ENCODE measurements at places on chromosomes 5 and 9. TPM values are rescaled to one million over a fixed set of nuclear protein-coding genes. Genes with fewer than 3 reads are reported as not detected.

The SKP1 gene
- total RNA-seq: 287 TPM

The AFAP1L1 gene
- total RNA-seq: 14.5 TPM

The INSL6 gene
- total RNA-seq: not detected

The C9orf40 gene
- 7.3 TPM for total RNA-seq

The PTGS1 gene
- total RNA-seq: 4.2 TPM

The TMEM252 gene
- not detected for total RNA-seq

The PJA2 gene
- total RNA-seq: 37.5 TPM

The HSPB3 gene
- total RNA-seq: not detected

The ARAP3 gene
- 11.6 TPM for total RNA-seq

The ACER2 gene
- total RNA-seq: 6.2 TPM

The PCDHB12 gene
- 0.05 TPM for total RNA-seq

The TICAM2 gene
- total RNA-seq: 0.56 TPM

The SPRY4 gene
- total RNA-seq: 12.7 TPM

The CTXN3 gene
- total RNA-seq: not detected

The TPPP gene
- 1.7 TPM for total RNA-seq

The DOK3 gene
- 1.9 TPM for total RNA-seq

The IL13 gene
- total RNA-seq: not detected

The PCDHGA9 gene
- total RNA-seq: 1.8 TPM

The GNE gene
- total RNA-seq: 16.2 TPM

The AQP7 gene
- not detected for total RNA-seq

The CCL27 gene
- not detected for total RNA-seq

The TRPM6 gene
- total RNA-seq: 0.14 TPM

The RLN1 gene
- not detected for total RNA-seq

The PCDHGB7 gene
- total RNA-seq: 4.1 TPM

The PCDHGB5 gene
- 6.1 TPM for total RNA-seq

The XRCC4 gene
- total RNA-seq: 10.7 TPM

The CDC20B gene
- total RNA-seq: not detected

The CSF2 gene
- not detected for total RNA-seq

The PCDHB7 gene
- not detected for total RNA-seq

The NXNL2 gene
- 0.23 TPM for total RNA-seq

The FAM78A gene
- 0.37 TPM for total RNA-seq

The GDF9 gene
- total RNA-seq: 0.14 TPM

The SAXO1 gene
- not detected for total RNA-seq

The PCDHB2 gene
- not detected for total RNA-seq

The IFNB1 gene
- not detected for total RNA-seq

The C7 gene
- total RNA-seq: not detected

The GHR gene
- 0.42 TPM for total RNA-seq

The PCDHA2 gene
- not detected for total RNA-seq

The TOR4A gene
- 44.0 TPM for total RNA-seq

The F2RL1 gene
- total RNA-seq: 23.4 TPM

The LCN1 gene
- not detected for total RNA-seq

The INSYN2B gene
- 1.9 TPM for total RNA-seq

The PCDHGA2 gene
- 0.42 TPM for total RNA-seq

The ENTREP1 gene
- total RNA-seq: 2.5 TPM

The LCN6 gene
- not detected for total RNA-seq

The EPB41L4A gene
- total RNA-seq: 4.7 TPM

The PCDHB8 gene
- total RNA-seq: not detected

The ACTBL2 gene
- 0.35 TPM for total RNA-seq

The TMEM171 gene
- 0.92 TPM for total RNA-seq

The NR4A3 gene
- 0.21 TPM for total RNA-seq

The UGT3A1 gene
- total RNA-seq: not detected

The ENC1 gene
- 27.2 TPM for total RNA-seq

The SOX30 gene
- total RNA-seq: not detected

The GPBP1 gene
- total RNA-seq: 29.5 TPM

The BAAT gene
- total RNA-seq: 0.05 TPM

The SPATA31C1 gene
- total RNA-seq: not detected

The ZNF300 gene
- 4.0 TPM for total RNA-seq

The PHF24 gene
- total RNA-seq: under 0.01 TPM

Measured in airway epithelial cell (primary cell).